Stomach (tissue), 19 donors: ENCODE measurements at places on chromosomes 5 and 9. TPM values are rescaled to one million over a fixed set of nuclear protein-coding genes. Genes with fewer than 3 reads are reported as not detected.
A peak's percentile ranks its signal among the peaks of the same experiment; 100 is the strongest.

GRCh38 chr9:135550344-135550918 lies 4.5 kb downstream of the OBP2A start:
- DNase-seq = no peak
- no peak overlapping the region for H3K4me3 ChIP-seq
- H3K4me1 ChIP-seq = no peaks in the 10 kb centered on the region
- no peak overlapping the region for H3K27ac ChIP-seq

DNA sequence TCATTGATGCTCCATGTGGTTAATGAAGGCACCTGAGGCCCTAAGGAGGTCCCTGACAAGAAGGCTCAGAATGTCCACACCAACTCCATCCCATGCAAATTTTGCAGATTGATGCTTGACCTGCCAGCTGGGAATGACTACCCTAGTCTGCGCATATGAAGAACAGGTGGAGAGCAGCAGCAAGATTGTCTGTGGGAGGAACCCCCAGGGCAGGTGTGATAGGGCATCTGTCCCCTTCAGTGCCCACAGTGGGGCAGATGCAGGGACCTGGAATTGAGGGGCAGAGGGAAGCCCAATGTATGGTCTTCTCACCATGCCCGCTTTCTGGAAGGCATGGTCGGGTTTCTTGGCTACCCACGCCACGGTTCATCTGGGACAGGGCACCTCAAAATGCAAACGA lies 79.6 kb downstream of the MACROH2A1 start:
- H3K4me3 ChIP-seq = no peak overlapping the region
- no peaks in the 10 kb centered on the region for H3K36me3 ChIP-seq
- H3K27me3 ChIP-seq = no peaks in the 10 kb centered on the region
- no peaks in the 10 kb centered on the region for H3K4me1 ChIP-seq

GRCh38 chr5:5671823-5672222 lies 249.3 kb downstream of the ICE1 start:
- H3K36me3 ChIP-seq = no peaks in the 10 kb centered on the region
- H3K4me1 ChIP-seq = no peaks in the 10 kb centered on the region
- H3K27me3 ChIP-seq = no peaks in the 10 kb centered on the region
- H3K27ac ChIP-seq = no peak overlapping the region
- DNase-seq = no peak

- no peak for DNase-seq
- H3K27me3 ChIP-seq = no peaks in the 10 kb centered on the region
- no peak overlapping the region for H3K27ac ChIP-seq
- no peaks in the 10 kb centered on the region for H3K4me1 ChIP-seq
Measured at GRCh38 chr9:30943446-30944224, 1440.8 kb upstream of the ACO1 start.

DNA sequence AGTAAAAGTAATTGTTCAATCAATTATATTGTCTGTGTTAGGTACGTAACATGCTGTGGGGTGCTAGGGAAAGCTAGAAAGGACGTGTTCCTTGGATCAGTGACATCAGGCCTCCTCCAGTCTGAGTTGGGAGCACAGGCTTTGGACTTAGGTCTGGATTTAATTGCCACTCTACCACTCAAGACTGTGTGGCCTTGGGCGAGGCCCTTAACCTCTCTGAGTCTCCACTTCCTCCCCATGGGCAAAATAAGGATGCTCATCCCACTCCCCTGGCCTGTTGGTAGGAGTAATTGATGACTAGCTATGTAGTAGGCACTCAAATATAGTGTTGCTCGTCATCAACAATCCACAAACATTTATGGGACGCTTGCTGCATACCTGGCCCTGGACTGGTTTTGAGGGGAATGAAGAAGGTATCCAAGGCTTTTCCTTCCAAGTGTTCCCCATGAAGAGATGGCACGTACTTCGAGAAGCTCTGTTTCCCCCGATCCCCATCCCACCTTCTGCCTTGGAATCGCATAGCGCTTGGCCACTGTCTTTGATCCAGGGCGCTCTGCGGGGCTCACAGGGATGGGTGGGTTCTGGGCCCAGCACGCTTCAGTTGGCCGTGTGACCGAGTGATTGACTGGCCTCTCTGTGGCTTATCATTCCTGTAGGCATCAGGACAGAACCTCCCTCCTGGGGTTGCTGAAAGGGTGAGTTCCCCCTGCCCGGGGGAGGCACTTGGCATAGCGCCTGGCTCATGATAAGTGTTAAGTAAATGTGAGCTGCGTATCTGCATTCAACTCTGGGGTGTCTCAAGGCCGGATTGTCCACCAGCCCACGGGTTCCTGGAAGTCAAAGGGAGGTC lies 8.1 kb downstream of the FGF18 start:
- no peak overlapping the region for H3K27ac ChIP-seq
- DNase-seq = peak; percentile 68
- H3K36me3 ChIP-seq = no peaks in the 10 kb centered on the region
- no peaks in the 10 kb centered on the region for H3K4me1 ChIP-seq

DNA sequence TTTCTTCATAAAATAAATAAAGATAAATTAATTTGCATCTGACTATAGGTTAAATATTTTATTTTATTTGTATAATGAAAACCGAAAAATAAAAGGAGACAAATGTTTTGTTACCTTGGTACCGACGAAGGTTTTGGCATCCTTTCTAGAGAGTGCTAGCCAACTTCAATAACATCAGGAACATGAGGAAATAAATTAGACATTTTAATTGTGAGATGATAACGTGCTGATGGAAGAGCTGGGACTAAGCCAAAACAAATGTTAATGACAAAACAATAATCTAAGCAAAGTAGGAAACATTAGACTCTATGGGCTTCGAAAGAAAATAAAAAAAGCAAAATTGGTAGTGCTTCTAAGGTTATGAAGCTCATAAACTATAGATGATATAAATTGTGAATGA lies 201.0 kb downstream of the IRX2 start:
- no peaks in the 10 kb centered on the region for H3K27me3 ChIP-seq
- no peak for DNase-seq
- H3K36me3 ChIP-seq = no peaks in the 10 kb centered on the region

GRCh38 chr5:135944967-135945560 lies 9.7 kb downstream of the LECT2 start:
- peaks cover 4% of the 10 kb centered on the region for H3K27me3 ChIP-seq
- no peaks in the 10 kb centered on the region for H3K36me3 ChIP-seq
- no peak overlapping the region for H3K4me3 ChIP-seq
- peak; percentile 91 for DNase-seq
- H3K27ac ChIP-seq = no peak overlapping the region

DNA sequence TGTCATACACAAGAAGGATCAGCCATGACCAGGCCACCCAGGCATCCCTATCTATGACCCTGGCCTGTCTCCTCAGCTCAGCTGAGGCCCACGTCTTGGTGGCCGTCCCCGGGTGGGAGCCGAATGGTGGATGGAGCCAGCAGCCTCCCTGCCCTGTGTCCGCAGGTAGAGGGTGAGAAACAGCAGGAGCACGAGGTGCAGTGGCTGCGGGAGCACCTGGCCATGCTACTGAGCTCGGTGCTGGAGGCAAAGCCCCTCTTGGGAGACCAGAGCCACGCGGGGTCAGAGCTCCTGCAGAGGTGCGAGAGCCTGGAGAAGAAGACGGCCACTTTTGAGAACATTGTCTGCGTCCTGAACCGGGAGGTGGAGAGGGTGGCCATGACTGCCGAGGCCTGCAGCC lies 24.5 kb downstream of the FBXW5 start:
- H3K27me3 ChIP-seq = no peaks in the 10 kb centered on the region
- H3K27ac ChIP-seq = no peak overlapping the region
- no peaks in the 10 kb centered on the region for H3K4me1 ChIP-seq
- DNase-seq = no peak
- peaks cover 89% of the 10 kb centered on the region for H3K36me3 ChIP-seq
- no peak overlapping the region for H3K4me3 ChIP-seq

DNA sequence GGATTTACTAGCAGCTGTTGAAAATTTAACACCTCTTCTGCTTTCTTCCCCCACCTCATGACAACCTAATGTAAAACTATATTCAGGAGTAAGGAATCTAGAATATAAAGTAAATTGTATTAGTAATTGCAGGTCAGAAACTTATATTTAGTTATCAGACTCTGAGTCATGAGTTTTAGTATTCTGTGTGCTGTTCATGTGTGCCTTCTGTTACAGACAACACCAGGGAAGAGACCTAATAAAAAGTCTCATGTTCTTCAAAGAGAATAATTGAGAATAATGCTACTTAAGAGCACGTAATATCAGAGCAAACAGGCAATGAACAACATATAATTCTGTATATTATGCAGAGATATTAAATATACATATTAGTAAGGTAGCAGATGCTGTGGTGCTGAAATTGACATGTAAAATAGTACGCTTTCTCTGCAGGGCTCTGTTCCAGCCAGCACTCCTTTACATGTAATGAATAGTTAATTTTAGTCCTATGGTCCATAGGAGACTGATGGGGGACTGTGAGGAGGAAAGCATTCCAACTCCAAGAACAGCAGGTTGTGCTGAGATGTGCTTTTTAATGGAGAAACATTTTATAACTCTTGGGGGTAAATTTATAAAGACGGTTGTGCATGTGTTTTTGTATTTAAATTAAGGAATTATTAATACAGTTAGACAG lies 106.4 kb downstream of the ZSWIM6 start:
- H3K4me3 ChIP-seq = no peak overlapping the region
- no peaks in the 10 kb centered on the region for H3K27me3 ChIP-seq
- H3K27ac ChIP-seq = no peak overlapping the region
- no peaks in the 10 kb centered on the region for H3K4me1 ChIP-seq

GRCh38 chr9:131366761-131367401 lies 27.0 kb upstream of the PRRC2B start:
- H3K4me3 ChIP-seq = no peak overlapping the region
- no peak overlapping the region for H3K27ac ChIP-seq
- DNase-seq = peak; percentile 88
- H3K36me3 ChIP-seq = no peaks in the 10 kb centered on the region
- no peaks in the 10 kb centered on the region for H3K27me3 ChIP-seq

- peaks cover 100% of the 10 kb centered on the region for H3K27me3 ChIP-seq
- peaks cover 26% of the 10 kb centered on the region for H3K4me1 ChIP-seq
- no peak overlapping the region for H3K4me3 ChIP-seq
- no peak overlapping the region for H3K27ac ChIP-seq
- DNase-seq = no peak
Measured at GRCh38 chr5:88691230-88691582, 191.8 kb downstream of the MEF2C start.

GRCh38 chr5:151162776-151163175 lies 5.2 kb upstream of the ANXA6 start:
- no peak overlapping the region for H3K4me3 ChIP-seq
- H3K27ac ChIP-seq = no peak overlapping the region
- DNase-seq = no peak
- peaks cover 20% of the 10 kb centered on the region for H3K4me1 ChIP-seq
- H3K27me3 ChIP-seq = no peaks in the 10 kb centered on the region
- H3K36me3 ChIP-seq = no peaks in the 10 kb centered on the region

DNA sequence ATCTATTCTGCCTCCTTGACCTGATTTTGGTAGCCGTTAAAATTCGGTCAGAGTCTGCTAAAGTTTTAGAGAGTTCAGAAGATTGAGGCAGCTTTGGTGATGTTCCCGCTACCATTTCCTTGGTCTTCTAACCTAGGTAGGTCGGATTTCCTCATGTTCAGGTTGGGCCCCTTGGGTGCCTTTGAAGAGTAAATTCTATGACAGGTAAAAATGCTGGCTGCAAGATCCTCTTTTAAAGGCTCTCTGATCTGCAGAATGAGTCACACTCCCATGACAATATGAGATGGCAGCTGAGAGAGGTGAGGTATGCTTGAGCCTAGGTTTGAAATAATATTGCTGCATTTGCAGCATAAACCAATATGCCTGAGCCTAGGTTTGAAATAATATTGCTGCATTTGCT lies 198.9 kb downstream of the TSSK1B start:
- DNase-seq = no peak
- no peak overlapping the region for H3K27ac ChIP-seq
- no peaks in the 10 kb centered on the region for H3K4me1 ChIP-seq
- no peaks in the 10 kb centered on the region for H3K27me3 ChIP-seq
- H3K4me3 ChIP-seq = no peak overlapping the region
- no peaks in the 10 kb centered on the region for H3K36me3 ChIP-seq

- no peaks in the 10 kb centered on the region for H3K27me3 ChIP-seq
- no peak overlapping the region for H3K4me3 ChIP-seq
- DNase-seq = no peak
- no peaks in the 10 kb centered on the region for H3K4me1 ChIP-seq
- no peaks in the 10 kb centered on the region for H3K36me3 ChIP-seq
Measured at GRCh38 chr5:8601831-8602354, 732.9 kb downstream of the MTRR start.

DNA sequence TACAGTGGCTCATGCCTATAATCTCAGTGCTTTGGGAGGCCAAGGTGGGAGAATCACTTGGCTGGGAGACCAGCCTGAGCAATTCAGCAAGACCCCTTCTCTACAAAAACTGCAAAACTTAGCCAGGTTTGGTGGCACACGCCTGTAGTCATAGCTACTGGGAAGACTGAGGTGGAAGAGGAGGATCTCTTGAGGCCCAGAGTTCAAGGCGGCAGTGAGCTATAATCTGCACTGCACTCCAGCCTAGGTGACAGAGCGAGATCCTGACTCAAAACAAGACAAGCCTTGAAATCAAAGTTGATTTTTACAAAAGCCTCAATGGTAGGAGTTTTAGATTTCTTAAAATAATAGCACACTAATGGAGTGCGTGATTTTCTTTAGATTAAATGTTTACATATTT lies 14.6 kb downstream of the UBE2D2 start:
- H3K36me3 ChIP-seq = peaks cover 7% of the 10 kb centered on the region
- no peaks in the 10 kb centered on the region for H3K27me3 ChIP-seq
- no peak for DNase-seq
- H3K4me3 ChIP-seq = no peak overlapping the region
- H3K4me1 ChIP-seq = peaks cover 90% of the 10 kb centered on the region

- H3K4me3 ChIP-seq = no peak overlapping the region
- H3K4me1 ChIP-seq = no peaks in the 10 kb centered on the region
- DNase-seq = no peak
- H3K27me3 ChIP-seq = no peaks in the 10 kb centered on the region
Measured at GRCh38 chr9:132905726-132906125, 27.0 kb downstream of the SPACA9 start.

- H3K4me3 ChIP-seq = no peak overlapping the region
- H3K4me1 ChIP-seq = no peaks in the 10 kb centered on the region
- H3K36me3 ChIP-seq = no peaks in the 10 kb centered on the region
- no peaks in the 10 kb centered on the region for H3K27me3 ChIP-seq
Measured at GRCh38 chr9:38445154-38446043, 21.1 kb upstream of the IGFBPL1 start.

- DNase-seq = no peak
- no peaks in the 10 kb centered on the region for H3K4me1 ChIP-seq
Measured at GRCh38 chr9:4781408-4781807, 11.3 kb upstream of the RCL1 start.

DNA sequence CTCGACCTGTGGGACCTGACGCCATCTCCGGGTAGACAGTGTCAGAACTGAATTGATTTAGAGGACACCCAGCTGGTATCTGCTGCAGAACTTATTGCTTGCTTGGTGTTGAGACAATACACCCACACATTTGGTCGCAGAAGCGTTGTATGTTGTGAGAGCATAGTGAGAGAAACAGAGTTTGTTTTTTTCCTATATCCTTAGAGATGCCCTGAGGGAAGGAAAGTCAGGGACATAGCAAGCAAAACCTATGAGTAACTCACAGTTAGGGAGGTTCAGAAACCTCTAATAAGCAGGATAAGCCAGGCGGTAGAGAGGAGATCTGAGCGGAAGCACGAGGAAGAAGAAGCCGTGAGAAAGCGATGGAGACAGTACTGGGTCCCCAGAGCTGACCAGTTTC lies 59.8 kb downstream of the PTCD2 start:
- H3K27me3 ChIP-seq = no peaks in the 10 kb centered on the region
- H3K27ac ChIP-seq = no peak overlapping the region
- no peaks in the 10 kb centered on the region for H3K36me3 ChIP-seq
- no peak overlapping the region for H3K4me3 ChIP-seq

Gene INSYN2B
- not detected for polyA plus RNA-seq

Gene CXCL14
- polyA plus RNA-seq = 51.6 TPM

Gene GABRA1
- polyA plus RNA-seq = 0.05 TPM

Gene NTNG2
- 0.20 TPM for polyA plus RNA-seq

Gene HTR4
- polyA plus RNA-seq = not detected

Gene BAAT
- not detected for polyA plus RNA-seq

Gene PCDHAC1
- 0.15 TPM for polyA plus RNA-seq

Gene ARSI
- not detected for polyA plus RNA-seq

Gene IL31RA
- polyA plus RNA-seq = not detected

Gene NR2F1
- polyA plus RNA-seq = 24.3 TPM

Gene CCL27
- polyA plus RNA-seq = 0.58 TPM
